ENCODE measurements at places on chromosomes 1 and 21.

GRCh38 chr1:201020040-201020591 lies 3.4 kb downstream of the KIF21B start:
- DNase-seq: peak; percentile 38

- peak; percentile 23 for DNase-seq
Observed at GRCh38 chr1:1069711-1070676, 4.1 kb downstream of the RNF223 start.

GRCh38 chr1:14724678-14725077 lies 126.2 kb downstream of the KAZN start:
- DNase-seq: no peak

- no peak for DNase-seq
Observed at GRCh38 chr21:42401154-42401553, 2.5 kb upstream of the UBASH3A start.

DNA sequence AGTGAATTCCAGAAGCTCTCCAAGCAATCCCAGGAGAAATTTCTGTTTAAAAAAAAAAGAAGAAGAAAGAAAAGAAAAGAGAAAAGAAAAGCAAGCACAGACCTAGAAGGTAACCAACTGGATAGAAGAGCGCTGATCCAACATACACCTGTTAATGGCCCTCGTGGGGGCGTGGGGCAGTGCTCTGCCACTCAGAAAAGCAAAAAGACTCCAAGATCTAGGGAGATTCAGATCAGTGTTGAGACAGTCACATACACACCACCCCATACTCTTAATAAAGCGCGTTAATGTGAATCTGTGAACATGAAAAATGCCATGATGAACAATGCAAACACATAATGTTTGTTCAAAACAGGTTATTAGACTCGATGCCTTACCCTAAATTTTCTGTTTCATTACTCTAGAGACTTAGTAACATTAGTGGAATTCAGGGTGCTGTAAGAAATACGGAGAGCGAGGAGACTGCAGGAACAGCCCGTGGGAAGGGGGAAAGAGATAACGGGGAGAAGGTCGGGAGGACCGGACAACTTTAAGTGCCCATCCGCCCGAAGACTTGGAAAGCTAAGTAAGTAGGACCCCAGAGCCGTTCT lies 406 bp downstream of the NME7 start:
- no peak for DNase-seq

- DNase-seq: no peak
Observed at GRCh38 chr1:224513383-224513782, 78.8 kb upstream of the WDR26 start.

GRCh38 chr1:54984131-54984842 lies 3.9 kb downstream of the TMEM61 start:
- no peak for DNase-seq

GRCh38 chr1:57269630-57270225 lies 154.1 kb downstream of the DAB1 start:
- no peak for DNase-seq

DNA sequence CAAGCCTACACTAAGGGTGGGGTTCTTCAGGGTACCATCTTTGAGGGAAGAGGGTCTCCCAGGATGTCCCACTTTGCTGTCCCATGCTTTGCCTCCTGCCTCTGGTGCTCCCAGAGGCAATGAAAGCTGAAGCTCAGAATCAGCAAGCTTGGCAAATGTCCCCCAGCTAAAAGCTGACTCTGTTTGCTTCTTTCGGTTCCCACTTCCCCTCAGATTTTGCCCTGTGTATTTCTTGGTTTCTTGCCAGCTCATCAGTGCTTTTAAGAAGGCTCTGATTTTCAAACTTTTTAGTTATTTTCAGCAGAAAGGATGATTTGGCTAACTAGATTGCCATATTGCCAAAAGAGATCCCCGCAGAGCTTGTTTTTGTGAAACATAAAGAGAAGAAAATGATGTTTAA lies 33.1 kb upstream of the COG2 start:
- DNase-seq: no peak

- peak; percentile 59 for DNase-seq
Observed at GRCh38 chr1:182784556-182785171, 4.9 kb upstream of the NPL start.
